ENCODE measurements at places on chromosomes 6 and 20.

GRCh38 chr20:17282501-17282900, 55.7 kb downstream of the PCSK2 start:
- DNase-seq: no peak

GRCh38 chr20:34246126-34246626, 5.0 kb downstream of the ASIP start:
- no peak for DNase-seq

DNA sequence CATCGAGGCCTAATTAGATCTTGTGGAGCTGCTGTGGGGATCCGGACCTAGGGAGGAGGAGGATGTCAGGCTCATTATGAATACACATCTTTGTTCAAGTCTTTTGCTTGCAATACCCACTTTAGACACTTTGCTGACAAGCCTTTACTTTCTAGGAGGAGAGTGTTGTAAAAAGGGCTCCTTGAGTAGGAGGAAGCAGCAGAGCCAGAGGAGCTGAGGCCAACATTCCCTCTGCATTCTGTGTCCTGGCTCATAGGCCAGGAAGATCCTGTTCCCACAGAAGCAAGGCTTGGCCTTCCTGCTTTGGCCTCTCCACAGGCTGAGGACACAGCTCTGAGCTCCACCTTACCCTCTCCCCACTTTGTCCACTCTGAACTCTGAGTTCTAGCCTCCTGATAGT, 67.1 kb downstream of the TPD52L1 start:
- DNase-seq: no peak

- peak; percentile 48 for DNase-seq
These were observed 94.0 kb downstream of the SGK1 start for GRCh38 chr6:134223796-134224420.

DNA sequence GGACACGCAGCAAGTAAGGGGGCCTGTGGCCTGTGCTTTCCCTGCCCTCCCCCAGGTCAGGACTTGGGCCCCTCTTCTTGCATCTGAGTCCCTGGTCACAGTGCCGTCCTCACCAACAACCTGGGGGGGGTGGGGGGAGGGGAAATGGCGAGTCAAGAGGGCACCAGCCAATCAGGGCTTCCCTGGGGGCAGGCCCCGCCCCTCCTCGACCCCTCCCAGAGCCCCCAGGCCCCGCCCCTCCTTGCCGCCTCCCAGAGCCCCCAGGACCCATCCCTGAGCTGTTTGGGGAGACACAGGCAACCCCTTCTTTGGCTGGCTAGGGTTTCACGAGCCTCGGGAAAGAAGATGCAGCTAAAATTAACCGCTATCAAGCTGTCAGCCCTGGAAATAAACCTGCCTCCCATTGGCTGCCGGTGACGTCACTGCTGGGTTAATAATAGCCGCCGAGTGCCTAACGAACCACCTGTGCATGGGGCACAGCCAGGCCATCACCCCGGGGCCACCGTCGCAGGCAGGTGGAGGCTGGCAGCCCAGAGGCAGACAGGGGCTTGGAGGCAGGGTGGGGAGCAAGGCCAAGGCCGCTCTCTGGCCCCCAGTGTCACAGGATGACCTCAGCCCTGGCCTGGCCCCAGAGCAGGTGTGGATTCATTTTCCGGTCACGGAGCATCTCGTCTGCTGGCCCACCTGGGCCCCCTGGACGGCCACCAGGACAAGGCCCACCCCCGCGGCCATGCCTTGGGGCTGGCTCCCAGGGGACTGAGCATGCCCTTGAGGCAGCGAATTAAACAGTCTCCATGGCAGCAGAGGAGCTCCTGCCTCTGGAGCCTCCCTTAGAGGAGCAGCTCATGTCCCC, 3.2 kb upstream of the EEF1A2 start:
- DNase-seq: no peak

DNA sequence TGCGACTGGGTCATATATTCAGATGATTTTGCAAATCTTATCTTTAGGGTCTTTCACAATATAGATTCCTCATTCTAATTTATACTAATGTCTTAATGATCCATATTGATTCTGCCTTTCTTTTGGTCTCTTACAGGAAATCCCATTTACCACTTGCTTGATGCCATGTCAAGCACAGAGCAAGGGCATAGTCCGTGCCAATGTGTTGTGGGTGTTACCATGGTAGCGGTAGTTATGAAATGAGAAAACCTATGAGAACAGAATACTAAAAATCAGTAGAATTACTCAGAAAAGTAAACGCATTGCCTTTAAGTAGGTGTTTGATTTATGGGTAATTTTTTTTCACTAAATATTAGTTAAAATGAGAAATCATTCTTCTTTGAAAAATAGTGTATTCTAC, 153.9 kb upstream of the RAB32 start:
- no peak for DNase-seq

GRCh38 chr6:52910091-52910490, 593 bp upstream of the GSTA3 start:
- DNase-seq: no peak

DNA sequence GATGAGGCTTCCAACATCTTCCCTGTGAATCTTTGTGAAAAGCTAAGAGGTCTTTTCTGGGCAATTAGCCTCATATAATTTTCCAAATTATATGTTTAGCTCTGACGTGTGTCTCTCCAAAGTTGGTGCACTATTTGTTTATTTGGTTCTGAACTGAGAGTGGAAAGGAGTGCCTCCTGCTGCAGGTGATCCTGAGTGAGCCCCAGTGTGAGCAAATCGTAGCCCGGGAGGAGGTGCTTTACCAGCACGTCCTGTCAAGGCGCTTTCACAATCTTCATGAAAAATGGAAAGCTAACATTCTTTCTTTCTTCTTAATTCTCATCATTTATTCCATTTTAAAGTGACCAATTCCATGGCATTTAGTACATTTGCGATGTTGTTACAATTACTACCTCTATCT, 231.9 kb downstream of the BMP2 start:
- DNase-seq: no peak

- DNase-seq: no peak
These were observed 33.5 kb upstream of the GCLC start for GRCh38 chr6:53578371-53578770.

DNA sequence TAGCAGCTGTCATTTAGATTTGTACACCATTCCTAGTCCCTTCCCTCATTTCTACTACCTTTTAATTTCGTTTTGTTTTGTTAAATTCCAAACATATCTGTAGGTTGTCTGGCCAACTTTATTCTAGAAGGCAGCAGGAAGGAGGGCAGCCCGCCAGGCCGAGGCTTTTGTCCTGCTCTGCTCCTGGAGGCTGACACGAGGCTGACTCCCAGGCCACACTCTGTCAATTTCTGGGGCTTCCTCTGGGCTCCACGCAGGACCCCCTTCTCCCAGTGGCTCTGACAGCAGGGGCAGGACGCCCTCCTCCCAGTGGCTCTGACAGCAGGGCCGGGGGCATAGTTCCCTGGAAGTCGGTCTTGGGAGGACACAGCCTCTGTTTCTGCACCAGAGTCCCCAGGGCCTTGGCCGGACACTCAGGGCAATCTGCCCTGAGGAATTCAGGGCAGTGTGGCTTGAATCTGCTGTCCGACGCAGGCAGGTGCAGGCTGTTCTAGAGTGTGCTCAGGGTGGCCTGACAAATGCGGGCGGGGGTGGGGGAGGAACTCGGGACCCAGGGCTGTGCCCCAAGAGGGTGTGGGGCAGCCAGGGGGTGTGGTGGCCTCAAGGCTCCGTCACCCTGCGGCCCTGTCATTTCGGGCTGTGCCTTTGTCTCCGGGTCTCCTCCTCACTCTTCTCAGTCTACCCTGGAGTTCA, 11.8 kb downstream of the SMOC2 start:
- DNase-seq: no peak

- DNase-seq: no peak
These were observed 179.8 kb downstream of the DTNBP1 start for GRCh38 chr6:15483060-15483459.

DNA sequence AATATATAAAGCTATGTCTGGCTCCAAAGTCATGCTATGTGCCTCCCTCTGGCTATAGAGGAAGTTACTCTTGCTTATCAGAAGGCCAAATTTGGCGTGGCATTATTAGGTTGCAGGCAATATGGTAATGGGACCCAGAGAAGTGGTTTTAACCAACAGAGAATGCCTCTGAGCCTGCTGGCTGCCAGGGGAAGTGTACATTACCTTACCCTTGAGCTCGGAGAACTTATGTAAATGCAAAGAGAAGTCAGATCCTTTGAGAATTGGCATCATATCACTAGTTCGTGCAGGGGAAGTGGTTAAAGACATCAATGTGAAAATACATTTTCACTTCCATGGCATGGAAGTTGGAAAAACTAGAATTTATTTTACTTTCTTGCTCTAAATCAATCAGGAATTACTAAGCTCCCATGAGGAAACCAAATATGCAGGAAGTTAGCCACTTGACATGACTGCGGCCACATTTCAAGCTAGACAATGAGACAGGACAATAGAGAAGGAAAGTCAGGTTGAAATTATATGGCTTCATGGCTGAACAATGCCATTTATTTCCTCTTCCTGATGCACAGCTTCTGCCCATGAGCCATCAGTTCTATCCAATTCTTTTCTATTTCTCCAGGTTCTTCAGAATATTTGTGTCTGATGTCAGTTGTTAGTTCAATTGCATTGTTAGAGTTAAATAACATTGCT, 134.0 kb upstream of the PHACTR1 start:
- DNase-seq: no peak

DNA sequence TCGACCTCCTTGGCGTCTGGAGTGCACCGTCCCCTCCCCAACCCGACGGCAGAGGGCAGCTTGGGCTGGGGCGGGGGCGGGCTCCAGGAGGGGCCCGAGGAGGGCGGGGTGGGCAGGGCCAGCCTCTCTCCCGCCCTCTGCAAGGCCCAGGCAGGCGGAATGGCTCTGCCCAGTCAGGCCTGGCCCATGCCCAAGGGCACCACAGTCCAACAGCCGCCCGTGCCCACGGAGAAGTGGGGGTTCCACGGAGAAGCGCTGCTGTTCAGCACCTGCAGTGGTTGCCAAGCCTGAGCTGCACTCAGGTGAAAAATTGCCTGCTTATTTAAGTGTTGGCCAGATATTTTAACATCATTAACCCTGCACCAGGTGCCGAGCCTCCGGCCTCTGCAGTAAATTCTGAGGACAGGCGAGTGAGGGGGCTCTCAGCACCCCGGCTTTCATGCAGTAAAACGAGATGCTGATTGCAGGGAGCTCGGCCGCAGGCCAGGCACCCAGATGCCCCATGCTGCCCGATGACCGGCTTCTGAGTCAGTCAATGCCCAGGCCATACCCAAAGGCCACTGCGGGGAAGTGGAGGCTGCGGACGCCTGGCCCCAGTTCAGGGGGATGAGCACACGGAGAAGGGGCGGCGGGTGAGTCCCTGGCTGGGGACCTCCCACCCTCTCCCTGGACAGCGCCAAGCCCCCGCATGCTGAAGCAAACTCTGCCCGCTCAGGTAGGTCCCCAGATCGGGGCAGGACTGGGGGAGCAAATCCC, at the start of gene SRMS:
Gene SRMS, minus strand, starts transcription at position 25 of the 756 bp plus-strand sequence. CDS start 286 bp downstream, outside the sequence.
- DNase-seq: no peak

GRCh38 chr20:1467355-1468116, 887 bp upstream of the NSFL1C start:
- no peak for DNase-seq

- no peak for DNase-seq
These were observed 24.4 kb downstream of the MAP1LC3A start for GRCh38 chr20:34582911-34583310.

DNA sequence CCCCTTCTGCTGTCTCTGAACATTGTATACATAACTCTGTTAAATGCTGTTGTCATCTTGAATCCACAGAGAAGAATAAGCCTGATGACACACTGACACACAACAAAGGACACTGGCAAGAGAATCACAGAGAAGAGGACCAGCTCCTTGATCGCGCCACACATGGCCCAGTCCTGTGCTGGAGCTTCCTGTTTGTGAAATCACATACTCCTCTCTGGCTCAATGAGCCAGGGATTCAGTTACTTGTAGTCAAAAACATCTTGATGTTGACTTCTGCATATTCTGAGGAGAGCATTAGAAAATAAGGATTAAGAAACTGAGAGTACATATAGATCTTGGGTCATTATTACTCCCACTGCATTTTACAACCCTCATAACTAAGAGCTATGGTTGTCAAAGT, 100.1 kb downstream of the EPB41L2 start:
- no peak for DNase-seq

- DNase-seq: no peak
These were observed 167.7 kb upstream of the CDYL start for GRCh38 chr6:4608361-4609115.

- no peak for DNase-seq
These were observed 217.8 kb upstream of the CST7 start for GRCh38 chr20:24731312-24731711.

- no peak for DNase-seq
These were observed 25.0 kb upstream of the NELFCD start for GRCh38 chr20:58956078-58956477.

DNA sequence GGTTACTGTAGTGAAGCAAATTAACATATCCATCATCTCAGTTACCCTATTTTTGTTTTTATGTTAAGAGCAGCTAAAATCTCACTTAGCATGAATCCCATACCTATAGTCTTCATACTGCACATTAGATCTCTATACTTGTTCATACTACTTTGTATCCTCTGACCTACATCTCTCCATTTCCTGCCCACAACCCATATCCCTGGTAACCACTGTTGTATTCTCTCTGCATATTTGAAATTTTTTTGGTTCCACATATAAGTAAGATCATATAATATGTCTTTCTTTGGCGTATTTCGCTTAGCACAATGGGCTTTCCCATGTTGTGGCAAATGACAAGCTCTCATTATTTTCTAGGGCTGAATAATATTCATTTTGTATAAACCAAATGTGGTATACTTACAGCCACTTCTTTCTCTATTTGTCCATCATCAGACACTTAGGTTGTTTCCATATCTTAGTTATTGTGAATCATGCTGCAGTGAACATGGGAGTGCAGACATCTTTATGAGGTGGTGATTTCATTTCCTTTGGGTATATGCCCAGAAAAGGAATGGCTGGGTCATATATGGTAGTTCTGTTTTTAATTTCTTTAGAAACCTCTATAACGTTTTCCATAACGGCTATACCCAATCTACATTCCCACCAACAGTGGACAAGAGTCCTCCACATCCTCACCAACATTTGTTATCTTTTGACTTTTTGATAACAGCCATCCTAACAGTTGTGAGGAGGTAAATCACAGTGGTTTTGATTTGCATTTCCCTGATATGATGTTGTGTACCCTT, 39.8 kb downstream of the BACH2 start:
- peak; percentile 44 for DNase-seq

- no peak for DNase-seq
These were observed 2.7 kb downstream of the MYB start for GRCh38 chr6:135183532-135184440.

GRCh38 chr20:11379257-11380011, 538.3 kb upstream of the BTBD3 start:
- no peak for DNase-seq

- DNase-seq: no peak
These were observed 8.5 kb downstream of the PABPC1L start for GRCh38 chr20:44918342-44918741.

GRCh38 chr6:119521251-119521650, 171.7 kb upstream of the MAN1A1 start:
- no peak for DNase-seq

DNA sequence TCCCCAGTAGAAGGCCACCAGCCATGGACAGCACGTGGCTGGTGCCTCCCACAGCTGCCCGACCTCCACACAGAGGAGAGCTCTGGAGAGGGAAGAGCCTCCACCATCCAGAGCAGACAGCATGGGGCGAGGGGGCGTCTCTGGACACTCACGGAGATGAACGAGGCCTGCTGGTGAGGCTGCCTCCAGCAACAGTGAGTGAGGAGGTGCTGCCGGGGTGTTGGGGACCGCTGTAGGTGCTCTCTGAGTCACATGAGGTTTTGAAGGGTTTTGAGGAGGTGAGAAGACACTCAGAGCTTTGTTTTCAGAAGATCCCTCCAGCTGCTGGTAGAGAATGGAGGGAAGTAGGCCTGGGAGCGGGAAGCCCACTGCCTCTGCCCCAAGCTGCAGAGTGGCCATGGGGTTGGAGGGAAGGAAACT, 65.6 kb downstream of the THBS2 start:
- DNase-seq: no peak

Measured in GM04504 (cell line).